ENCODE measurements at places on chromosomes 3 and 15.

DNA sequence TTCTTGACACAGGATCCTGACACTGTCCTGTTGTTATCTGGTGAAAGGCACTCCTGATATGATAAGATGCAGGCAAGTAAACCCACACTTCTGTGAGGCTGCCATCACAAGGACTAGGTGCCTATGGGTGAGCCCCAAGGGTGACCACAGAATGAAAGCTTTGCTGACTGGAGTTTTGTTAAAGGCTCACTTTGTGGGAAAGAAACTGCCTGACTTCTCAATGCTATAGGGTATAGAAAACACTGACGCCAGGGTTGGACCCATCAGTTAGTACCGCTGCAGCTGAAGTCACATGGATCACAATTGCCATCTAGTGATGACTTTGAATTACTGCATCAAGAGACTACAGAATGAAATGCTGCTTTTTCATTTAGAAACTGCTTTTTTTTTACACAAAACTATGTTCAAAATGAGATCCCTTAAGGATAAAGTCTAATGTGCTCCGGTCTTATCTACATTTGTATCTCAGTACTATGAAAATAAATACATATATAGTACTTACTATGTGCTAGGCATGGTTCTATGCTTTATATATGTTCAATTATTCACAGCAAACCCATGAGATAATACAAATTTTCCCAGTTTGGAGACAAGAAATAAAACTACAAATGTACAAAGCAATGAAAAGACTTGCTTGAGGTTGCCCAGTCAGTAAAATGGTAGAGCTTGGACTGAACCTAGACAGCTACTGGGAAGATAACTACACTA lies 64.2 kb upstream of the CMSS1 start:
- peak; percentile 79 for DNase-seq

DNA sequence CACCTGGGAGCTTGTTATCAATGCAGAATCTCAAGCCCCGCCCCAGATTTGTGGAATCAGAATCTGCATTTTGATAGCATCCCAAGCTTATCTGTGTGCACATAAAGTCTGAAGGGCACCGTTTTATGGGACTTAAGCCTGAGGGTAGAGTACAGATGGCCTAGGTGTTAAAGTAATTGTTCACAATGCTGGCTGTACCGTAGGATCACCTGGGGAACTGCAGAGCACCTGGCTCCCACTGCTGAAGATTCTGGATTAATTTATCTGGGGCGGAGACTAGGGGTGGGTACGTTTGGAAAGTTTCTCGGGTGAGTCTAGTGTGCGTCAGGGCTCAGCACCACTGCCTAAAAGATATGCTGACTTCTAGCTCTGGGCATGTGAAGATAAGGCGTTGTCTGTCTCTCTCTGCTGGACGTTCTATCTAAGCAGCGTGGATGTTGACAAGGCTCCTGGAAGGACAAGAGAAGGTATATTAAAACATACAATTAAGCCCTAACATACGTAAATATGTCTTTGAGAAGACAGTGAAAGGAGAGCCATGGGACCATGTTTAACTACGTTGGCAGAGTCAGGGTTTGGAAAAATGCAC lies 63.2 kb upstream of the RASGRP1 start:
- DNase-seq = no peak

GRCh38 chr3:13236557-13237173 lies 163.4 kb upstream of the IQSEC1 start:
- DNase-seq = no peak

DNA sequence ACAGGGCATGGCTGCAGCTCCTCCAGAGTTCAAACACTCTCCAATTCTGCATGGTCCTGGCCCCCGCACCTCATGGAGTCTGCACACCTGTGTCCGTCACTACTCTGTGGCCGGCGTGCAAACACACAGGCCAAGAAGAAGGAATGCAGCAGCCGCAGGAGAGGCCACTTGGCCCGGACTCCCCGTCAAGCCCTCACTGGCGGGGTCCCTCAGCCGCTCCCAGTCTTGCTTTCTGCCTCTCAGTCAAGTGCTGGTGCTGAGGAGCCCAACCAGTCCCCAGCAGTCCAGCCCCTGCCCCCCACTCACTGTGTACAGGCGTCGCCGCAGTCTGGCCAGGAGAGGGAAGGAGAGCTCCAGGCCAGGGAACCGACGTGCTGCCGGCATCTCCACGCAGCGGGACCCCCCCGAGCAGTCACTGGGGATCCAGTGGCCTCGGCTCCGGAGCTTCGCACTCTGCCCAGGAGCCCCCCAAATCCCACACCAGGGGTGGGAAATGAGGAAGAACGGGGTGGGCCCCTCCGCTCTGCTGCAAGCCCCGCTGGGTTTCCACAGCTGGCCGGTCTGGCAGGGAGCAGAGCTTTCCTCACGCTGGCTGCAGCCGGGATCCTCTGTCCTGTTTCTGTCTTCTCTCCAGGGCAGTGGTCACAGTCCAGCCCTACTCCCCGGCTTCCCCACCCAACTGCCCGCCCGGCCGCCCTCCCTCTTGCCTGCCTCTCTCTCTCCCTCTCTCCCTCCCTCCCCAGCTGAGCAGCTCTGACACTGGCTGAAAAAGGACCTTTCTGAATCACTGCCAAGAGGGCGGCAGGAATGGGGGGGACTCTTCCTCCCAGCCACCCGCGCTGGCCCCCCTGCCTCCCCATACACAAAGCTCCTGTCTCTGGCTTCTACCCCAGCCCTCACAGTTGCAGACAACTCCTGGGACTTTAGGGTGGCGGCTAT lies 16.0 kb downstream of the TNK2 start:
- DNase-seq = no peak

DNA sequence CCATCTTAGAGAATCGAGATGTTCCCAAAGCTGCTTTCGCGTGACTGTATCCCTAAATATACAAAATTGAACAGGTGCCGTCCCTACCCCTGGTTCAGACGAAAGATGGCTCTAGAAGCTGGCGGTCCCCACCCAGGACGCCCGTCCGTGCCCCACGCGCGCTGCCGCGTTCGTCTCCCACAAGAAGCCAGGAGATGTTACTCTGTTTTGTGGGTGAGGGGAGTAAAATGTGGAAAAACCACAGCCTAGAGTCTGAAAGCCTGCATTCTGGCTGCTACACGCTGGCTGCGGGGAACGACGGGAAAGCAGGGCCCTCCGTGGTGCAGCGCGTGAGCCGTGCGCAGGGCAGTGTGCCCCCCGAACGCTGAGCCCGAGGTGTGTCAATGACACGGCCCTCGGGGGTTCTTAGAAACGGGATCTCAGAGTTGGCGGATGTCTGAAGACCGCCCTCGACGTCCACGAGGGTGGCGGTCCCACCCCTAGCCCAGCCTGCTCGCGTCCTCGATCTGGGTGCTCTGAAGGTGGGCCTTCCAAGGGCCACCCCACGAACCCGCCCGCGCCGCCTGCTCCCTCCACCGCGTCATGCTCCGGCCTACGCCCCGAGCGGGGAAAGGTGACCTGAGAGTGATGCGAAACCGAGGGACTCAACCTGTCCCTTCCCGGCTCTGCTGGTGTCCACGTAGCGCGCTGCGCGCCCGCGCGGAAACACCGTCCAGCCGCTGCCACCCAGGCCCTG lies 95.6 kb downstream of the OCA2 start:
- no peak for DNase-seq

- DNase-seq = no peak
Measured at GRCh38 chr3:17122758-17123157, 238.0 kb downstream of the PLCL2 start.
